ENCODE measurements at places on chromosomes 1 and 21.
A peak's percentile ranks its signal among the peaks of the same experiment; 100 is the strongest.

- DNase-seq = no peak
Observed at GRCh38 chr1:196381544-196381943, 226.7 kb downstream of the KCNT2 start.

- DNase-seq = no peak
Observed at GRCh38 chr1:71693581-71693980, 588.8 kb downstream of the NEGR1 start.

GRCh38 chr1:94104127-94104684 is 16.7 kb downstream of the ABCA4 start:
- no peak for DNase-seq

DNA sequence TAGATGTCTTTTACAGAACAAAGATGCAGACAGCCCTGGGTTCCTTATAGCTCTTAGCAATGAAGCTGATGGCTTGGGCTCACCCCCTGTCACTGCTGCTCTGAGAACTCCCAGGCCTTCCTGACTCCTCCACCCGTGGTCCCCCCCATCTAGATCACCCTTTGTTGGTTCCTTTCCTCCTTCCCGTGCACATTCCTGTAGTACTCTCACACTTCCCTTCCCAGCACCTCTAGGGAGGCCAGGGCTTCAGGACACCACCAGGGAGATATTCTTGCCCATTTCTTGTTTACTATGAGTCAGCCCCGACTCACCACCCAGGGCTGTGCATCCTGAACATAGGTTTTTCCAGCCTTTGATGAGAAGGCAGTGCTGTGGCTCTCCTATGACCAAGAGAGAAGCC is 14.4 kb upstream of the NOS1AP start:
- DNase-seq = no peak

- no peak for DNase-seq
Observed at GRCh38 chr1:225413708-225414375, 14.0 kb downstream of the LBR start.

DNA sequence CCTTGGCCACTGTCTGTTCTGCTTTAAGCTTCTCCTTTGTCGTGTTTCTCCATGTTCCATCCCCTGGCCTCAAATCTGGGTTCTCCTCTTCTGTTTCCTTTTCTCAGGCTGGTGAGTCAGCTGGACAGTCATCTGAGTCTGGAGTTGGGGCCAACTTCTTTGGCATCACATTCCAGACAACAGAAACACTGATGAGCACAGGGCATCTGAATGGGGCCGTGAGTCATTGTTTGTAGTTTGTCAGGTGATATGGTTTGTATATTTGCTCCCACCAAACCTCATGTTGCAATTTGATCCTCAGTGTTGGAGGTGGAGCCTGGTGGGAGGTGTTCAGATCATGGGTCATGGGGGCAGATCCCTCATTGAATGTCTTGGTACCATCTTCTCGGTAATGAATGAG is 14.3 kb upstream of the OLIG2 start:
- DNase-seq = no peak

- DNase-seq = no peak
Observed at GRCh38 chr1:244761279-244761678, 74.2 kb upstream of the COX20 start.

DNA sequence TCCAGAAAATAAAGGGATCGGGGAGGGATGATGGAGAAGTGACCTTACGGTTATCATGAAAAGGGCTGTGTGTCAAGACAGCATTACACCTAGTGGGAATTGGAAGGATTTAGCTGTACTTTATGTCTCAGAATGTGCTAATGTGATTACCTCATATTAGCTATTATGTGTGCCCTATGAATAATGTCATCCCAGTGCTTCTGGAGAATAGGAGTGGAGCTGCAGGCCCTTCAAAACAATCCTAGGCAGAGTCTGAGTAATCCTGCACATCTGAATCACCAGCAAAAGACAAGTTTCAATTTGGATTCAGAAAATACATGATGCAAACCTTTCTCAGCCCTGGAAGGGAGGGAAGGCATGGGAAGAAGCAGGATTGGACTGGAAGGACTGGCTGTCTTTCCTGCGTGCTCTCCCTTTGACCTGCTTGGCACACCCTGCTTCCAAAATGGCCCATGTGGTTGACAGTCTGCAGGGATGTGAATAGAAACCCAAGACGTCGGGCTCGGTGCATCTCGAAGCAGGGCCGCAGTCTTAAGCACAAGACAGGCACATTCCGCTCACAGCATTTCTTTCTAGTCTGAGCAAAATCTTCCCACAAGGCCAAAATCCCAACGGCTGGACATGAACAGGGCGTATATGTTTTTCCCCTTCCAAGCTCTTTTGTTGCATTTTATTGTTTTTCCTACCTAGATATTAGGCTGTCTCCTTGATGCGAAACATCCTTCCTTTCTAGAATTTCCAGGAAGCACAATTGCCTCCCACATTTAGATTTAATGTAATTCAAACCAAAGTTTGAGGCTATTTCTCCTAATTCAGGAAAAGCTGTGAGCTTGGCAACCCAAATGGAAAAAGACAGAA is 54.3 kb upstream of the TARBP1 start:
- no peak for DNase-seq

DNA sequence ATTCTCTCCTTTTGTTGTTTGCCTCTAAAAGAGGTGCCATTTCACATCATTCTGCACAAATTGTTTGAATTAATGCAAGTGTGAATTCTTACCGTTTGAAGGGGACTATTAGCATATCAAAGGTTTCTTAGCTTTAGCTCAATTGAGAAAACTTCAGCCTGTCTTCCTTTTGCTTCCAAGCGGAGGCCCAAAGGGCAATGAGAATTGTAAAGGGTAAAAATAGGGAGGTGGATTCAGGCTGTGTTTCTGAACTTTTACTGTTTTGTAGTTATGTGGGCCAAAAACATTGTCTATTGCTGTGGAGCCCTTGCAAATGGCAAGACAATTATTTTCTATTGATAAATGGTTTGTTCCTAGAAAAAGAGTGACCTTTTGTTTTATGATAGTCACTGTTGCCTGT is 3.6 kb downstream of the ADGRL2 start:
- no peak for DNase-seq

DNA sequence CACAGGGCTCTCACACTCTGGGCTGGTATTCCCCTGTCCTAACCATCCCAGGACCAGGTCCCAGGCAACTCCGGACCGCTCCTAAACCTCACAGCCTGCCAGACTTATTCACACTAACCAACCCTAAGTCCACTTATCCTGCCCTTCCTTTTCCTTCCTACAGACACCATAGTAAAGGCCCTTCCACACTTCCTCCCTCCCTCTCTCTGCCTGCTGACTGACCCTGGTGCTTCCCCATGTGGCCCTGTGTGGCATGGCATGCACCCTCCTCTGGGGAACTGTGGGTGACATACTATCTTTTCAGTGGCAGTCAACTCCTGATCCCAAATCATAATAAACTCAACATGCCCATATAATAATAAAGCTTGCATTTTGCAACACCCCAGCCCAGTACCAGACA is 155.1 kb upstream of the DNAH14 start:
- no peak for DNase-seq

- DNase-seq = no peak
Observed at GRCh38 chr1:38991638-38992411, 749 bp downstream of the AKIRIN1 start.

DNA sequence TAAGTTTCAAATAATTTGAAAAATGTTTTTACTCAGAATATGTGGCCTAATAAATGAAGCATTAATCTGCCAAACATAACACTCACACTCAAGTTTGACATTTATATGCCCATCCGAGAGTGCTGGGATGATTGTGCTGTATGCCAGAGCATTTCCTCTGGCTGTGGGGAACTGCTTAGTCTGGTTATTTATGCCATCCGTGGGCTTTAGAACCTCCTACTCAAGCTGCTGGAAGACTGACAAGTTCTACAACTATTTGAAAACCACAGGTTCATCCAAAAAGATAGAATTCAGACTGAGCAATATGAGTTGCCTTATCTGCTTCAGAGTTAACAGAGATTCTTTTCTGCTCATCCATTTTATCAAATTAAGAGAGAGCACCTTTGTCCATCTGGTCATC is 25.9 kb downstream of the PCNX2 start:
- DNase-seq = no peak

DNA sequence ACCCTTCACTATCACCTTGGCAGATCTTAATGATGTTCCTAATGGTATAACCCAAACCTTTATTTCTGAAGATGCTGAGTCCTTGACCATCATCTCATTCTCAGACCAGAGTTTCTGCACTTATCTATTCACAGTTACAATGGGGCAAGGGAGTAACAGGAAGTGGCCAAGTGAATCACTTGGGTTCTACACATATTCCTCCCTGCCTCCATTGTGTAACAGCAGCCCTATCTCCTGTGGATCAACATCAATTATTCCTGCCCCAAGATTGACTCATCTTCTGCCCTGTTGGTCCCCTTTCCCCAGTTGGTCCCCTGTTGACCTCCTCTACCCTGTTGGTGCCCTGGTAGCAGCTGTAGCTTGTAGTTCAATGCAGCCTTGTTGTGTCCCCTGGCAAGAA is 10.3 kb upstream of the S100A7 start:
- DNase-seq = no peak

- no peak for DNase-seq
Observed at GRCh38 chr1:2209400-2210083, 15.0 kb upstream of the FAAP20 start.

DNA sequence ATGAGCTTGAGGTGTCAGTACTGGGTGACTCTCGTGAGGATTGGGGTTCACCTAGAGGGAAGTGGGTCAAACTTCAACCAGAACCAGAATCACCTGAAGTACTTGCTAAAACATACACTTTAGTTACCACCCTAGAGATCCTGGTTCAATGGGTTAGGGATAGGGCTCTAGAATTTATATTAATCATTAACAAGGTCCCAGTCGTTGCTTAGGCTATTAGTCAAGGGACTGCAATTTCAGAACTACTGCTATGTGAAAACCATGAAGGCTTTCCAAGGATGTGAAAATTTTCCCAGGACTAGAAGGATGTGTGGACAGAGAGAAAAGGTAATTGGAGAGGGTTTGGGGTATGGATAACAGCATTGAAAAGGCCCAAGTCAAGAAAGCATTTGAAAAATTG is 162.6 kb downstream of the GRIK1 start:
- no peak for DNase-seq

- DNase-seq = no peak
Observed at GRCh38 chr1:43885279-43885801, 48.3 kb upstream of the ARTN start.

- no peak for DNase-seq
Observed at GRCh38 chr1:81432654-81433109, 368.1 kb upstream of the ADGRL2 start.

- DNase-seq = no peak
Observed at GRCh38 chr1:183043872-183044854, 20.9 kb downstream of the LAMC1 start.

DNA sequence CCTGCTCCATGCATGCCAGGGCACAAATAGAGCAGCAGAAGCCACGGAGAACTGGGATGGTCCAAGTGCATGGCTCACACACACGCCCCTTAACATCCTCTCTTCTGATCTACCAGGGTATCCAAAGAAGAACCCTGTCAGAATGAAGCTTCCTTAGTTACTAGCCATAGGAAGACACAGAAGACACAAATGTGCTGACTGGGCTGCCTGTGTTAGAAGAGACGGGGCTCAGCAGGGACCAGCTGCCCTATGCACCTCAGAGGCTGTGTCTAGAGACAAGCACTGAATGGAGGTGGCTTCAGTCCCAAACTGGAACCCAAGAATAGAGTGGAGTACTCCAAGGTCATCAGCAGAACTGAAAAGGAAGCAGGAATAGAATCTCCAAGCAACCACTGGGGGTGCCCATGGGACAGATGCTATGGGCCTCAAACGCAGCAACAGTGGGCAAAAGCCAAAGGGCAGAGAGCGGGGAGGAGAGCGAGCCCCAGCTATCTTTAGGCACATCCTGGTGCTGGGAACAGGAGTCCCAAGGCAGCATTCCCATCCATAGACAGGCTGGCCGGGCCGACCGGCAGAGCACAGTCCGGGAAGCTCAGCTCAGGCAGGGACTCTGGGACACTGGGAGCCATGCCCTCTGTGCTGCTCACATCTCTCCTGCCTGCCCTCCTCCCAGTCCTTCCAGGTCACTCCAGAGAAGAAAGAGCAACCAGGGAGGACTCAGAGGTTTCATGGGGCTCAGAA is 9.5 kb downstream of the SLC6A9 start:
- DNase-seq = no peak

DNA sequence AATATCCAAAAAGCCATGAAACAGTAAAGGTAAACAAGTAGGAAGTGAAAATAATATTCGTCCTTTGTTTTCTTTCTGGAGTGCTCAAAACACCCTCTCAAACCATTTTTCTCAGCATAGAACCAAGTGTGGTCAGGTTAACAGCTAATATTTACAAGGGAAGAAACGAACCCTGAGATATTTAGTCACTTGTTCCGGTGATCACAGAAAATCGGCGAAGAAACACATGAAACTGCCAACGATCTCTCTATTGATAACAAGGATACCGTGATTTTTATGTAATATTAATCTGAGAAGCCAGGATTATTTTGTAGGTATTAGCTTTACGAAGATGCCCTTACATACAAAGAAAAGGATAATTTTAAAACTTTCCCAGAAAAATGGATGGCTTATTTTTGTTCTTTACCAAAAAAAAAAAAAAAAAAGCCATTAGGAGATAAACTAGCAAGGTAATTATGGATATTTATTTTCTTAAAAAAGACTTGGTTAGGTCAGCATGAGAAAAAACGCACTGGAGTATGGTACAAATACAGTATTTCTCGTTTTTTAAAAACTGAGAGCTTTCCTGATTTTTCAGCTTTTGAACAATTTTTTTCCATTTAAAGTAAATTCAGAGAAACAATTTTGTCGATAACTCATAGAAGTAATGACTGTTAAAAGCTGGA is 107.3 kb upstream of the HNRNPU start:
- peak; percentile 42 for DNase-seq
